NCI-H345 (cell line): ENCODE measurements at places on chromosomes 2 and 18.

DNA sequence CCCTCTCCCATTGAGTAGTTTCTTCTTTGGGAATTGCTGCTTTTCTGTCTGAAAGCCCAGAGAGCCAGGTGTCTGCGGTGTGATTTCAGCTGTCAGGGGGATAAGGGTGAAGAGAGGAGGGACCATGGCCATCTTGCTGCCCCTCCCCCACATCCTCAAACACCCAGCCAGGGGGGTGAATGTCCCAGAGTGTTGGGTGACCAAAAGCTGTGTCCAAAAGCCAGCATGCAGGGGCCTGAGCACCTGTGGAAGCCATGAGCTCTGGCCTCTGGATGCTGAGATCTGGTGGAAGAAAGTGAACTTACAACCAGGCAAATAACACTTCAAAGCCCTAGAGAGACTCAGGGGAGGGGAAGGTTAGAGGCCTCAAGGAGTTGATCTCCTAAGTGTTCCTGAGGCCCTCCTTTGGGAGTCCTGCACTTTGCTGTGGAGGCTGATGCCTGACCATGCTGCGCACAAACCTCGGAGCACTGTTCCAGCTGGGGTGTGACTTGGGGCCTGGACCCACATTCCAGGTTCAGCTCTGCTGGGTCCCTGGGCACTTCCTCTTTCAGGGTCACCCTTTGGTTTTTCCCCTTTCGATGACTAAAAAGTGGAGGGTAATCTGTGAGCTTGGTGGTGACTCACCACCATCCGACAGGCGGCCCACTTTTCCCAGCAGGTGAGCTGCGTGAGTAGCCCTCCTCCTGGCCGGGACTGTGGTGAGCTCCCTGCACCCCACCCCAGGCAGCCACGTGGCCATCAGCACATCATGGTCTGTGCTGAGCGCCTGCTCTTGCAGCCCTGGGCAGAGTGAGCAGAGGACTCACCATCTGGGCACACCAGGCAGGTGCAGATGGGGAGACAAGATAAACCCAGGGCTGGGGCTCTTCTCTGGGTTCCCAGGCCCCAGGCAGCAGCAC is 66.8 kb upstream of the FOSL2 start:
- peak; percentile 13 for DNase-seq

- no peak for DNase-seq
Observed at GRCh38 chr2:58870704-58871103, 629.6 kb upstream of the FANCL start.

DNA sequence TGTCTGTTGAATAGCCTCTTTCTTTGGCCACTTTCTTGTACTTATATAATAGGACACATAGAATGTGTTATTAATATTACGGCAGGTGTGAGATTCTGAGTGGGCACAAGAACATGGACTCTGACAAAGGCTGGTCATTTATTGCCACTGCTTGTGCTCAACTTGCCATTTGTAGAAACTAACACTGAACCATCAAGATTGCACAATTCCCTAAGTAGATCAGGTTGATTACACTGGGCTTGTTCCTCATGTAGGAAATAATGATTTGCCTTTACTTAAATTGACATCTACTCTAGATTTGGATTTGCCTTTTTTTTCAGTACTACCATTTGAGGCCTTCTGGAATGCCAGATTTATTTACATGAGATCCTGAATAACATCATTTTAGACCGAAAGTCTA is 342.7 kb upstream of the CWC22 start:
- DNase-seq: no peak

DNA sequence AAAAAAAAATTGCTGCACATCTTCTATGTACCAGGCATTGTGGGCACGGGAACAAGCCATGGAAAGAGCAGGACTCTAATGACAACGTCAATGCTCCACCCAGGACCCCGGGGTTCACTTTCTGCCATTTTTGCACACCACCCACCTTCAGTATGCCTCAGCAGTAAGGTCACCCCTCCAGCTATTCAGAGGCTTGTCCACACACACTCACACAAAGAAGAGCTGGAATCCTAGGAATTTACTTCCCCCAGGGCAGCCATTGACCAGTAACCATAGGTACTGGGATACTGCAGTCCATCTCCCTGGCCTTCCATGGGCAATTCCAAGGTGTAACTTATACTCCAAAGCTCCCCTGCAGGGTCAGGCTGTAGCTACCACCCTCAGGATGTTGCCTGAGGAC is 170.8 kb downstream of the SUCLG1 start:
- no peak for DNase-seq

- no peak for DNase-seq
Observed at GRCh38 chr18:48351216-48352050, 57.8 kb downstream of the ZBTB7C start.

DNA sequence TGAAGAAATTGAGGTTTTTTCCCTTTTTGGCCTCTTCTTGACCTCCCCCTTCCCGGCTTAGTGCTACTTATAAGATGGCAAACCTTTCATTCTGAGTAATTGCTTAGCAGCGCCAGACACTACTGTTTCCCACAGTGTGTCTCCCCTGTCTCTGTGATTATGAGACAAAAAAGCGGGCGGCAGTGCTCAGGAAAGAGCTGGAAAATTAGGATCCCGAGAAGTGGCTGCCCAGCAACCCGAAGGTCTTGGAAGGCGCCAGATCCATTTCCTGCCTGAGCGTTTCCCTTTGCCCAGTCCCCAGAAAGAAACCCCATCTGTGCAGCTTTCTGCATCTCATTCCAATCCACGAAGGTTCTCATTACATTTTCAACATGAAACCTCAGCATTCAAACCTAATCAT is 191.9 kb upstream of the APCDD1 start:
- no peak for DNase-seq

- DNase-seq: peak; percentile 11
Observed at GRCh38 chr2:160252278-160252887, 52.3 kb upstream of the ITGB6 start.

GRCh38 chr2:29323961-29324360 is 208.7 kb downstream of the CLIP4 start:
- no peak for DNase-seq

DNA sequence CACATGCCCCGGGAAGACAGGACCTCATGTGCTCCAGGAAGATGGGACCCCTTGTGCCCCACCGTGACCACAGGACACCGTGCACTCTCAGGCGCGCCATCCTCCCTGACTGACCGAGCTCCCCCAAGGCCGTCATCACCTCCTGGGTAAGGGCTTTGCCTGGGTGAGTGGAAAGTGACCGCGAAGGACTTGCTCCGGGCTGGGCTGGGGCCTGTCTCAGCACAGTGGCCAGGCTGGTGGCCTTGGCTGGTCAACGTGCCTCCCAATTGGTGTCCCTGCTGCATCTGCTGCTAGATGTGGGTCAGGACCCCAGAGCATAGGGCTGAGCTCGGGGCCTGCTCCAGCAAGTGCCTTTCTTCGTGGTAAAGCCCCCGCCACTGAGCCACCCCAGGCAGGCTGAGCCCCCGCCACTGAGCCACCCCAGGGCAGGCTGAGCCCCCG is 69.7 kb upstream of the CTDP1 start:
- DNase-seq: no peak

DNA sequence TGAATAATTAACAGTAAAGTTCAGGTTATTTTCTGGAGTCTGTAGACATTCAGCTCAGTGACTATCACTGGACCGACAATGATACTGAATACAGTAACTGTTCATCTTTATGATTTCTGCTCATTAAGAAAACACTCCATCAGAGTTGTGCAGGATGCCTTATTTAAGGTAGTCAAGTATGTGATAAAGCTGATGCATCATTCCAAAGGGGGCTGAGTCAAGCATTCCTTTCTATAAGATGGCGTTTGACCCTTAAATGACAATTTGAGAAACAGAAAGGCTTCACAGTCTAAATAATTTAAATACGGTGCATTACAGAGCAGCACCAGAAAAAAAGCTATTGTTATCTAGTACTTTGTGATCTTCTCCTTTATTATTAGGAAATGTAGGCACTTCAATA is 131.1 kb downstream of the CDH2 start:
- no peak for DNase-seq

DNA sequence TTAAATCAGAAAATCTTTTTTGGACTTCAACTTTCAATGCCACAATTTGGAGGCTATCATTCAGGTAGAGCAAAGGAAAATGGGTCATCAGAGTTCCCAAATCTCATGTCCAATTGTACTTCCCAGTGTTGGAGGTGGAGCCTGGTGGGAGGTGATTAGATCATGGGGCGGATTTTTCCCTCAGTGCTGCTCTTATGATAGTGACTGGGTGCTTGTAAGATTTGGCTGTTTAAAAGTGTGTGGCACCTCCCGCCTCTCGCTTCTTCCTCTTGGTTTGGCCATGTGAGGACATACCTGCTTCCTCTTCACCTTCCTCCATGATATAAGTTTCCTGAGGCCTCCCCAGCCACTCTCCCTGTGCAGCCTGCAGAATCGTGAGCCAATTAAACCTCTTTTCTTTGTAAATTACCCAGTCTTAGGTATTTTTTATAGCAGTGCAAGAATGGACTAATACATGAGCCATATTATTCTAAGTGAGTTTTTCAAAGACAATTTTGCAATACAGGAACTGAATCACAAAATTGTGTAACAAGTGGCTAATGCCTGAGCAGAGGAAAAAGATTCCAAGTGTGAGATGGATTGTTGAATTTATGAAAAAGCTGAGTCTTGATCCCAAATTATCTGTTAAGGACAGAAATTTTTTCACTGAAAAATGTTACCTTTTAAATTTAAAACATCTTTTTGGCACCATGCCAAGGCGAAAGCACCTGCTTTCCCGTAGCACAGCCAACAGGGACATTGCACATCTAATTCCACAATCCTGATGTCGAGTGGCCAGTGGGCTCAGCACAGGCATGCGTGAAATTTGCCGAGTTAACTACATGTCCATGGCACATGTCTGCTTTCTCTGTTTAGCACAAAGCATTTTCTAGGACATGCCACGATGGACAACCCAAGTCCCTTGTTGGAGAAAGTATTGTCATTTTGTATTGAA is 150.9 kb downstream of the COL6A3 start:
- DNase-seq: no peak

DNA sequence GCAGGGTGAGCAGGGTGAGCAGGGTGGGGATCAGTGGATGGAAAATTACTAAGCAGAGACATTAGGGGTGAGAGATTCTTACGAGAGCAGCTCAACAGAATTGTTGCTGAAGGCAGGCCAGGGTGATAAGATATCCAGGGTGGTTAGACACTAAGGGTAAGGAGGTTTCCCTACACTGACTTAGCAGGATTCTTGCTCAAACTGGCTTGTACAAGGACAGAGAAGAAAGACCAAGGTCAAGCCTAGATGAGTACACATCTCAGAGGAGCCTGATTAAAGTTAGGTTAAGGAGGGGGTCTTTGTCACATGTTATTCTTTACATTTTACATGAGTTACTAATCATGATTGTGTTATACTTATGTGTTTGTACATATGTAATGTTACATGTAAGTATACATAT is 262.8 kb upstream of the FANCL start:
- DNase-seq: no peak
